ENCODE measurements at places on chromosomes 3 and 15. TPM values are rescaled to one million over a fixed set of nuclear protein-coding genes. Genes with fewer than 3 reads are reported as not detected.

C3orf49 gene
- total RNA-seq = not detected

EPHB1 gene
- 0.71 TPM for total RNA-seq

TLR9 gene
- total RNA-seq = 0.18 TPM

LMOD3 gene
- not detected for total RNA-seq

UROC1 gene
- total RNA-seq = not detected

C3orf70 gene
- 0.05 TPM for total RNA-seq

ADAMTS9 gene
- total RNA-seq = 0.08 TPM

C3orf85 gene
- not detected for total RNA-seq

- DNase-seq = no peak
These were observed 7.9 kb downstream of the AMOTL2 start for GRCh38 chr3:134366221-134366927.

DNA sequence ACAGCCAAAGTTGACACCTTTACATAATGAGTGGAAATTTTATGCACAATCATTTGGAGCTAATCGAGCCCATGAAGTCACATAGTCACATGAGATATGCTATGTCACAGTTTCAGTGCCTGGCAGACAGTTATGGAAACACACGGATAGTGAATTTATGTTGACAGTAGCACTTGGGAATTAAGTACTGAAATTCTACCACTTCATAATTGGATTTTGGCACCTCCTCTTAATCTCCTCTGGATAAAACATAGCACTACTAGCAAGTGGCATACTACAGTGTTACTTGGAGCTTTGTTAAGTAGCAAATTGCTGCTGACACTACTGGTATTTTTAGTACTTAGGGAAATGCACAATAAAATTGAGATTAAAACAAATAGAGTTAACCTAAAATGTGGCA is 1679.4 kb downstream of the OTOL1 start:
- DNase-seq = no peak

DNA sequence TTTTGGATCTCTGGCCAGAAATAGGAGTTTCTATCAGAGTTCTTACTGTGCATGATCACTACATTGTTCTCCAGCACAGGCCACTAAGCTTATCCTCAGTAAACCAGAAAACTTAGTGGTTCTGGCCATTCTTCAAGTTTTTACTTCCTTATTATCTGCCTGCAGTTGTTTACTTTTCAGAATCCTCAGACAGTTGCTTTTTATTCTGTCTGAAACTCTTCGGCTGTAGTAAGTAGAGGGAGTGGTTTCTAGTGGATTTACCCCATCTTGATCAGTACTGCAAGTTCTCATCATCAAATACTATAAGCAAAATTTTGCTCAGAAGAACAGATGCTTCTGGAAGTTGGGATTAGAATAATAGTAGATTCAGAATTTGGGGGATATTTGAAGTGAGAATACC is 193.0 kb upstream of the RARB start:
- DNase-seq = no peak

GRCh38 chr3:30693470-30694120 is 87.2 kb downstream of the TGFBR2 start:
- DNase-seq = peak; percentile 38

DNA sequence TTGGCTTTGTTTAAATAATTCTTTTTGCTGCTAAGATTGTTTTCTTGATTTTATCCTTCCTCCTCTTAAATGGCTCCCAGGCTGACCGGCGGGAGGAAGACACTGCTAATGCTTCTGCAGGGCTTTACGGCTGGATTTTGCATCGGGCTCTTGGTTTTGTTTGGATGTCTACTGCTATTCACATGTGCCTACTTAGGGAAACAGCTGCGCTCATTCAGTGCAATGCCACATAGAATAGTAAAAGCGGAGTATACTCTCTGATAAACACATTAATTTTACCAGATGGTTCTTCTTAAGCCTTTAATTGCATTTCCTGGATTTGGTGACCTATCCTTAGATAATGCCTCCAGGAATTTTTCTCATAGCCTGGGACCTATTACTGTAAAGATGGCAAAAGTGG is 146.6 kb downstream of the THSD4 start:
- DNase-seq = no peak

GRCh38 chr3:179733797-179734196 is 81.0 kb downstream of the USP13 start:
- DNase-seq = no peak

DNA sequence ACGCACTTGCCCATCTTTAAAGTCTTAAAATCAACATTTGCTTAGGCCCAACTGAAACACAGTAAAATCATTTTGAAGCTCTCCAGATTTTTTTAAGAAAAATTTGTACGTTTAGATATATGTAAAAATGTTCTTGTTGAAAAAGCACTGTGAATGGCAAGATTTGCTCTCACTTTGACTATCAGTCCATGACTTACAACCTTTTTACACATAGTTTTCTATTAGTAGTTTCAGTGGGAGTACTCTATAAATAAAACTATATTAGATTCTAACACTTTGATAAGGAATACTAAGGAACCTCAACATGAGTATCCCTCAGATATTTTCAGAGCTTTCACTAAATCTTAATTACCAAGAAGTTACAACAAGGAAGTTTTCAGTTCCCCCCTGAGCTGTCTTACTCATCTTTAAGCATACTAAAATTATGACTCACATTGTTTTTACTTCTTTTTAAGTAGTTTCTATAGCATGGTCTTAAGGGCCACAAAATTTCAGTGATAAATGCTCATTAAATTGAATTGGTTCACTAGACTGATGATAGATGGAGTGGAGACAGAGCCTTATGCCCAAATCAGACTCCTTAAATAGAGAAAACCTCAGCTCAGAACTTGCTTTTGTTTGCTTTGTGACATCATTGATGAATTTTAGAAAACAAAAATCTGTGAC is 31.6 kb upstream of the RAP2B start:
- no peak for DNase-seq

- no peak for DNase-seq
These were observed 426.2 kb upstream of the BCHE start for GRCh38 chr3:166263460-166263859.

GRCh38 chr3:16496008-16496407 is 17.5 kb downstream of the RFTN1 start:
- DNase-seq = no peak

DNA sequence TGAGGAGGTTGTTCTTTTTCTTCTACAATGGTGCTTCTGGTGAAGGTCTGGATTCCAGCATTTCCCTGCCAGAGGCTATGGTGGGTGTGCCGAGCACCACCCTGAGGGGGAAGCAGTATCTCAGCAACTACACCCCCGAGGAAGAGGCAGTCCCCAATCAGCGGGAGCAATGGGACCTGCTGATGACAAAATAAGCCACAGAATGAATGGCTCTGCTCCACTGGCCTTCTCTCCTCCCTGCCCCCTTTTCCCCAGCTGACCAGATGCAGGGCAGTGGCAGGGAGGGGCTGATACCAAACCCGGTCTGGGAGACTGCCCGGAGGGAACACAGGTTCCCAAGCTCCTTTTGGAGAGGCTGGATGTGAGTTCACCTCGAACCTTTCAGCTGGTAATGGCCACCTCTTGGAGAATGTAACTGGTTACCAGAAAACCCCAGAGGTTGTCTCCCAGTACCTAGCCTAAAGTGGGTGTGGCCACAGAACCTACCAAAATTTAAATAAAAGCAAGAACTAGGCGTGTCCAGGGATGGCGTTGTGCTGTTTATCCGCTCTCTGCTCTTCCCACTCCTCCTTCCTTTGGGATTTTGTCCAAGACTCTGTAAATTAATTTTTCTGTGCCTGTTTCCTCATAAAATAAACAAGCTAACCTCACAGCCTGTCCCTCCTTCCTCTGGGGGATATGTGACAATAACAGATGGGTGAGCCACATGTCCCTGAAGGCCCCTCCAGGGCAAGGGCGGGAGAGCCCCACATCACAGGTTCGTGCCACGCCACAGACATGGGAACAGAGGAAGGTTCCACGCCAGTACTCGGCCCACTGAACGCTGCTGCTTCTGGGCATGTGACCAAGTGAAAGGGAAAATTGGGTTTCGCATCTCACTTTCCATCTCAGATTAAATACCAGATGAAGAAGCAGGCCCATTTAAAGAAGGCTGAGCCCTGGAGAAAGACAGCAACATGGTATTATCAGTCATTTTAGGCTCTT is 35.1 kb upstream of the SPTBN5 start:
- DNase-seq = no peak

DNA sequence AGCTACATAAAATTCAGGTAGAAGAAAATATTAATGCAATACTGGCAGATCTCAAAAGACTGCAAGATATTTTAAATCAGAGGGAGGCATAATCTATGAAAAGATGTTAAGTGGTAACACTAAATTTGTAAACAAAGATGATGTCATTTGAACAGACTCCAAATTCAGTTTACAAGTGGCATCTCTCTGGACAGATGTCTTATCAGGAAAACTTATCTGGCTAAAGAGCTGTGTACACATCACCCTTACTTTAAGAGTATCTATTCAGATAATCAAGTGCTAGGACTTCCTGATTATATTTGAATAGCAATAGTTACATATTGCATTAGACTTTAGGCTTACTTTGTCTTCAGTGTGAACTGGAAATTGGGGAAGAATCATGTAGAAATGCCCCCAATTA is 231.5 kb downstream of the WDR72 start:
- no peak for DNase-seq

- DNase-seq = no peak
These were observed 13.5 kb downstream of the TBC1D21 start for GRCh38 chr15:73886717-73887345.

- DNase-seq = no peak
These were observed 767 bp downstream of the EPM2AIP1 start for GRCh38 chr3:36991923-36992805.

DNA sequence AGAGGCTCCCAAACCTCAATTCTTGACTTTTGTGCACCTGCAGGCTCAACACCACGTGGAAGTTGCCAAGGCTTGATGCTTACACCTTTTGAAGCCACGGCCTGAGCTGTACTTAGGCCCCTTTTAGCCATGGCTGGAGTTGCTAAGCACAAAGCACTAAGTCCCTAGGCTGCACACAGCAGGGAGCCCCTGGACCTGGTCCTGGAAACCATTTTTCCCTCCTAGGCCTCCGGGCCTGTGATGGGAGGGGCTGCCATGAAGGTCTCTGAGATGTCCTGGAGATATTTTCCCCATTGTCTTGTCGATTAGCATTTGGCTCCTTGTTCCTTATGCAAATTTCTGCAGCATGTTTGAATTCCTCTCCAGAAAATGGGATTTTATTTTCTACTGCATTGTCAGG is 247.1 kb upstream of the ARPP21 start:
- no peak for DNase-seq

DNA sequence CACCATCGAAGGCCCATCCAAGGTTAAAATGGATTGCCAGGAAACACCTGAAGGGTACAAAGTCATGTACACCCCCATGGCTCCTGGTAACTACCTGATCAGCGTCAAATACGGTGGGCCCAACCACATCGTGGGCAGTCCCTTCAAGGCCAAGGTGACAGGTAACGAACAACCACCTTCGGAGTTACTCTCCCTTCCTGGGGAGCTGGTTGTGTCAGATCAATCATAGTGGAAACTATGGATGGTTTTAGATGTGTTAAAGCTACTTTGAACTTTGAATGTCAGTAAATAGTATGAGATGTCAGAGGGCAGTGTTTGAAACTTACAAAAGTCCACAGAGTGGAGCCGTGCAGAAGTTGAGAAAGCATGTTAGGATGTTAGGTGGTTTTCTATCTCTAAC is 42.3 kb downstream of the DNASE1L3 start:
- DNase-seq = no peak

DNA sequence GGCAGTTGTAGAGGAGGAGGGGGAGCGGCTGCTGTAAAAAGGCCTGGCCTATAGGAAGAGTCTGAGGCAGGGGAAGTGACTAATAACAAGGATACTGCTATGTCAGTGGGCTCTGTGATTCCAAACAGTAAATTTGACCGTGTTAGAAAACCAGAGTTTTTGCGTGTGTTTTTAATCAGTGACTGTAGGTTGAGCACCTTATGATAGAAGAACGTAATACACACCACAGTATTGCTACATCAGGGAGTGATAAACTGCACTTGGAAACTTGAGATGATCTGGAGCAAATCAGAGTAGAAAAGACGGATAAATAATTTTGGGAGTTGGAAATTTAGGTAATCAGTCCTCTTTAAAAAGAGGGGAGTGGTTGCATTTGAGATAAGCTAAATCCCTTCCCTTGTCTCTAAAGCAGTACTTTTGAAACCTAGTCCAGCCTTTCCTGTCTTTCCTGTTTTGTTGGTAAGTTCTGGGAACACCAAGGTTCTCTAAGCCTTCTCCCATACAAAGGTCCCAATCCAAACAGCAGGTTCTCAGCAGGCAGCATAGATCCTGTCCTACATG is 130.5 kb upstream of the NR2E3 start:
- DNase-seq = no peak

DNA sequence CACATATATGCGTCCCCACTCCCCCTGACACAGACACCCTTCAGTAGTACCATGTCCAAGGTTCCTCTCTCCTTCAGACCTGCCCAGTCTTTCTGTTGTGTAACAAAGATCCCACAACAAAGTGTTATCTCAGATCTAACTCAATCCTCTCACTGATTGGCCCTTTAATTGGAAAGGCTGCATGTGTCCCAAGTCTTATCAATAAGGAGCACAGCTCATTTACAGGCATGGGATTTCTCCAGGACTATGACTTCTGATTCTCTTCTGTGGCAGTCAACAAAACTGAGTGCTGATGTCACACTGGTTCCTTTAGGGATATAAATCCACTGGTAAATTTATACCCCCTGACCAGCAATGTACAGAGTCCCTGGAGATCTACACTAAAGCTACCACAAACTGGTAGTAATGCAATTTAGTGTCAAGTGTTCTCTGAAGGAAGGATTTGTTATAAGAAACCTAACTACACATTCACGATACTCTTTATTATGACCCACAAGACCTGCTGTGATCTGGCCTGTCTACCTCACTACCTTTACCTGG is 28.1 kb downstream of the CLK3 start:
- DNase-seq = no peak

DNA sequence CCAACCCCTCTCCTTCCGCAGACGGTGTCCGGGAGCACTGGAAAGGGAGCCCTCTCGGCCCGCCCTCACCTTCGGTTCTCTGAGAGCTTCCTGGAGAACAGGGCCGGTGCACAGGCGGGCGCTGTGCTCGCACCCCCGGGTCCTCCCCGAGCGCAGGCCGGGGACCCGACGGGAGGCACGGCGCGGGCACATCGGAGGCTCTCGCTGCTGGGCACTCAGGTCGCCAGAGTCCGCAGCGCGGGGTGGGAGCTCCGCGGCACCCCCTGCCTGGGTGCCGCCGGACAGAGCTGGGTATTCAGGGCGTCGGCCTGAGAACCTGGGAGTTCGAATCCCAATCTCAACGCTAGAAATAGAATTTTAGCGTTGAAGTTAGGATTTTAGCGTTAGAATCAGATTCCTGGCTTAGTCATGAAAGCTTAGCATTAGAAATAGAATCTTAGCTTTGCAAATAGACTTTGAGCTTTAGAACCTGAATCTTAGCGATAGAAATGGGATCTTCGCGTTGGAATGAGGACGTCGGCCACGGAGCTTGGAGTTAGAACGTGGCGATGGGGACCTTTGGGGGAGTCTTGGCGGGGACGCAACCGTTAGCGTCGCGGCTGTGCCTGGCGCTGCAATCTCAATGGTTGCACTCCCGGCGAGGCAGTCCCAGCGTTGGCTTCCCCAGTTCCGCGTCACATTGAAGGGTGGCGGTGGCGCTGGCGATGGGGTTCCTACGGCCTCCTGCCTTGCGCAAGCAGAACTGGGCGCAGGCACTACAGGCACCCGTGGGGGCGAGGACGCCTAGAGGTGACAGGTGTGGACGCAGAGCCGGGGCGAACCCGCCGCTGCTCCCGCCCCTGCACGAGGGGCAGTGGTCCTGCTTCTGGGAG is 549 bp downstream of the TRH start:
- DNase-seq = no peak
